ENCODE measurements at places on chromosomes 1 and 21.

DNA sequence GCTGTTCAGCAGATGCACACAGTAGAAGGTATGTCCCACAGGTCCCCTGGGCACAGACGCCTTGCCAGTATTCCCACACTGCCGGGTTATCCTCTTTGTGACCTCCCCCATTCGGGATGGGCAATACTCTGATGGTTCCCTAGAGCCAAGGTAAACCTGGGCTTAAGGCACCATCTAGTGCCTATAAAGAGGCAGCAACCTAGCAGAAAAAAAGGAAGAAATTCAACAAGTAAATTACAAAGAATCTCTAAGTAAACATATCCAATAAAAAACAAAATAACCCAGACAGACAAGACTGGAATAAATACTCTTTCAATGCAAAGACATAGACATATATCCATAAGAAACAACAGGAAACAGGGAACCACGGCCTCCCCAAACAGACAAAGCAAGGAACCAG is 39.4 kb downstream of the HSF2BP start:
- no peak for DNase-seq

GRCh38 chr1:109732390-109732881 is 8.4 kb downstream of the GSTM3 start:
- no peak for DNase-seq

GRCh38 chr21:44010429-44010828 is 1.7 kb upstream of the TRAPPC10 start:
- DNase-seq: no peak

DNA sequence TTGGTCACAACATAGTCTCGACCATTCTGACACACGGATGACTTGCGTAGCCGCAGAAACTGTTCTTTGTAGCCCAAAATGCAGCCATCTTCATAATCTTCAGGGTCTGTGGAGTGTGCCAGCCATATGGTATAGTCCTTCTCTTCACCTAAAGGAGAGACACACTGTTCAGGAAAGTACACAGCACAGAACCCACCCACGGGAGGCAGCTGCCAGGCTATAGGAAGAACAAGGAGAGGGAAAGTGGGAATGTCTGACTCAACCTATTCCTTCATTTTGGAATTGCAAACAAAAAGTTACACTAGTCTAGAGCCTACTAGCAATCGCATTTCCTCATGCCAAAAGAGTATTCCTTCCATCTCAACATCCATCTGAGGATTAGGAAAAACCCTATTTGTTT is 16.2 kb upstream of the MYBPHL start:
- no peak for DNase-seq

GRCh38 chr1:38138498-38139233 is 92.1 kb upstream of the POU3F1 start:
- DNase-seq: no peak

DNA sequence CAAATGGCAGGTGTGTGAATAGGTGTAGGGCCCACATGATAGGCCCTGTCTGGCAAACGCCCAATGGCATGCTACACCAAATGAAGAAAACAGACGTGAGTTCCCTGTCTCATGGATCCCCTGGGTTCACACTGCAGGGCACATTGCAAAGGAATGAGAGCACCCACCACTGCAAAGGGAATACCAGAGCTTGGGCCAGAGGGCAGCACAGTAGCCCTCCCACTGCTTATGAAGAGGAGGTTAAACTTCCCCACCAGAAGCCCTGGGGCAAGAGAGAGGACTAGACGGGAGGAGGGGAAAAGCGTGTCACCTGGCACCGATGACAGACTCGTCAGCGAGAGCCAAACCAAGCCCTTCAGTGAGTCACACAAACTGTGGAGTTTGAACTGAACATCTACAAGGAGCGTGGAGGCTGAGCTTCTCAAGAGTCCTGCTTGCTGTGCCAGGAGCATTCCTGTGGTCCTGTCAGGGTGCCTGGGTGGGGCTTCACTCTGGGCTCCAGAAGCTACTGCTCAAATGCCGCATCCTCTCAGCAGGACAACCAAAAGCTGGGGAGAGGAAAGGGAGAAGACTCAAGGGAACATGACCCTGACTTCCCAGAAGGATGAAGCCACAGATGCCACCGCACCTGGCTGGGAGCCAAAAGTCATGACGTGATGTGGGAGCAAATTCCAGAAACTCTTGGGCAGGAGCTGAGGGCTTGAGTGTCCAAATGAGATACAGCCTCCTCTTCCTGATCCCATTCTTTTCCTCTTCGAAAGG is 61.1 kb downstream of the TOMM20 start:
- DNase-seq: no peak

Measured in stimulated activated CD8-positive, alpha-beta memory T cell treated with anti-CD3 and anti-CD28 coated beads, Interleukin-4, amount 100 ng/mL, for 48 hours (primary cell).